Stimulated activated CD4-positive, alpha-beta T cell treated with anti-CD3 and anti-CD28 coated beads, Interleukin-1b, Interleukin-23, amount 100 ng/mL, for 4 hours (primary cell): ENCODE measurements at places on chromosomes 5 and 9.

DNA sequence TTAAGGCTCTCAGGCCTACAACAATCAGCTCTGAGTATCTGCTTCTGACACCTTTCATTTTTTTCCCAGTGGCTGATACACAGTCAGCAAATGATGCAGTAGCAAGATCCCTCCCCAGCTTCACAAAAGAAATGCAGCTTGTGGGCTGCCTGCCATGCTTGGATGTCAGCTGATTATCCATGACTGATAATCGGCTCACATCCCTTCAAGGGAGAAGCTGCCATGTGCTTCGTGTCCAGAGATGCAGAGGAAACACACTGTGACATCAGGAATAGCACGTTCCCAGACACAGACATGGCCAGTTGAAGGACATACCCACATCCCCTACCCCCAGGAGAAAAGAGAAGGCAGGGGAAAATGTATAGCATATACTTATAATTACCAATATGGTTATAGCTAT is 27.9 kb downstream of the TMEM215 start:
- no peak for DNase-seq

GRCh38 chr9:124133727-124134126 is 122.2 kb downstream of the LHX2 start:
- peak; percentile 16 for DNase-seq

DNA sequence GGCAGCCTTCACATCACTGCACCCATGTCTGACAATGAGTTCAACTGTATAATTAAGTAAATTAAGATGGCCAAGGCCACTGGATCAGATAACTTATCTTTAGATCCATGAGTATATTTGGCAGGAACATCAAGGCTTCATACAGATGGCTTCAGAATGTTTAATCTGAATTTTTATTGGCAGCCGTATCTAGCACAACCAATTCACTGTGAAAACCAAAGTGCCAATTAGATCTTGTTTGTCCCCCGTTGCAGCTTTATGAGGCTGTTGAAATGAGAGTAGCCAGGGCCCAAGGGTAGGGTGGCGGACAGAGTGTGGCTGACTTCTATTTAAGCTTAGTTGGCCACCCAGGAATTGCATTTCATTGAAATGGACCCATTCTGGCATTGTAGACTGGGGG is 137.7 kb downstream of the SYK start:
- DNase-seq, result no peak

DNA sequence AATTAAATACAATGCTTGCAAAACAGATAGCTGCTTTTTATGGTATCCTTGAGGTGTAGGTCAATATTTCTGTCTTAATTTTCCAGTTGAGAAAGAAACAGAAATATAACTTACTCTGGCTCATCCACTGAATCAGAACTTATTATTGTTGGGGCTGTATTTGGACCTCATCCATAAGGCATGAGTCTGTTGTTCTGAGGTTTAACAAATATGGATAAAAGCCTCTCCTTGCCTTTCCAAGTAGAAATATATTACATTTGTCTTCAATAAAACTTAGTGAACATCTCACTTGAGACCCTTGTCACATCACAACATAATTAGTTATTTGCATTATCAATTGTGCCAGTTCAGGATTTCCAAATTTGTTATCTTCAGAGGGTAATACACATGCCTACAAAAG is 525.8 kb downstream of the AGTPBP1 start:
- DNase-seq, result no peak

GRCh38 chr9:33187519-33188218 is 20.5 kb upstream of the B4GALT1 start:
- no peak for DNase-seq

DNA sequence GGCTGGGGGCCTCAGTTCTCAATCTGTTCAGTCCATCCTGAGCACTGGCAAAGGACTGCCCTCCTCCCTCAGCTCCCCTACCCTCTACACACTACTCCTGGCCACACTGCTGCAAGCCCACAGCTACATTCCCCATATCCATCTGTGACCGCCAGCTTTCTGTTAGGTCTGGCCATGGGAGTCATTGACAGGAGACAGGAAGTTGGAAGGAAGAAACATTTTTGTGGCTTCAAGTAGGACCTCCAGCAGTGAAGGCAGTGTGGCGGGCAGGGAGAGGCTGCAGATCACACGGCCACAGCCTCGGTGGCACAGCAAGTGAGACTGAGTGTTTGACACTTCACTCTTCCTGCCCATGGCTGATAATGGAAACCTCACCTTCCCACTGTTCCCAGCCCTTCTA is 55.9 kb downstream of the SECISBP2 start:
- no peak for DNase-seq

GRCh38 chr9:113776194-113776593 is 99.9 kb upstream of the ZNF618 start:
- DNase-seq, result no peak

GRCh38 chr5:107867266-107867665 is 196.5 kb upstream of the EFNA5 start:
- DNase-seq, result no peak

- DNase-seq, result no peak
Observed at GRCh38 chr5:126471247-126471646, 48.0 kb downstream of the GRAMD2B start.

GRCh38 chr9:125172031-125172755 is 17.4 kb downstream of the PPP6C start:
- DNase-seq, result no peak

DNA sequence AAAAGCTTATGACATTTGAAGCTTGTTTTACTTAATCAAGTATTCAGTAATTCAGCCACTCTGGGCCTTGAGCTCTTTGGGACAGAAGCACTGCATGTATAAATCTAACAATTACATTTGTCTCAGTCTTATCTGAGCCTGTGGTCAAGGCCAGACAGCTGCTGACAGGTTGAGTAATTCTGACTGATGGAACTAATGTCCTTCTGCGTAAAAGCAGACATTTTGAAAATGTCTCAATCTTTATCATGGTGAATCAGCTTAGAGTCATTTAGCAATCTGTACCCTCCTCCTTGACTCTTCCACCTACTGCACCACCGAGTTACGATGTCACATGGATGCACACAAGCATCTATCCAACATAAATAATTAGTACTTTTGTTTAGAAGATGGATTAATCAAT is 400.0 kb downstream of the ARRDC3 start:
- DNase-seq, result no peak

DNA sequence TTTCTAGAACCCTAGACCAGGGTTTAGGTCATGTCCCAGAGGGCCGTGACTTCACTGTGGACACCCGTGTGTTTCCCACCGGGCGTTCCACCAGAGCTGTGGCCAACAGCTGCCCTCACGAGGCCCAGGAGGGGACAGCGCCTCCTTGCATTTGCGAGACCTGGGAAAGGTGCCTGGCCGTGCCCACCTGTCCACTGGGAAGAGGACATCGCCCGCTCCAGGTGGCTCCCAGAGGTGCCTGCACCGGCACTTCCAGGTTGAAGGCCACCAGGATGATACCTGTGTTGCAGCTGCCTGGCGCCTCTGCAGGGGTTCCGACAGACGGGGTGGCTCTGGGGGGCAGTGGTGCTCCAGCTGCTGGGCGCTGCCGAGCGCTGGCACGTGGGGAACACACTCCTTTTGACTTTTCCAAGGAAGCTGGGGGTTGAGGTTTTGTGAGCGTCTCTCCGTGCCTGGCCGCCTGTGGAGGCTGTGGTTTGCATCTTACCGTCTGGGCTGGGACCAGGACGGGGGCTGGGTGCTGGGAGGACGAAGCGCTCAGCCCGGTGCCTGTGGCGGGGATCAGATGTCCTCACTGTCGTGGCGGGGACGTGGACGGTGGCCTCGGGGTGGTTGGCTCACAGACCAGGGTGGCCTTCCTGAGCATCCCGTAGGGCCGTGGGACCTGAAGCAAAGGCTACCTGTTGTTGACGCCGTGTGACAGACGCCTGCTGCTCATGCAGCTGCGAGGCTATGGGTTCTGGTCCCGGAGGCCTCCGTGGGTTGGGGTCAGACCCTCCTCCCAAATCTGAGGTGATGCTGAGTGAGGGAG is 19.2 kb downstream of the NKD2 start:
- DNase-seq, result no peak

GRCh38 chr9:105373723-105374122 is 74.1 kb upstream of the FSD1L start:
- no peak for DNase-seq

DNA sequence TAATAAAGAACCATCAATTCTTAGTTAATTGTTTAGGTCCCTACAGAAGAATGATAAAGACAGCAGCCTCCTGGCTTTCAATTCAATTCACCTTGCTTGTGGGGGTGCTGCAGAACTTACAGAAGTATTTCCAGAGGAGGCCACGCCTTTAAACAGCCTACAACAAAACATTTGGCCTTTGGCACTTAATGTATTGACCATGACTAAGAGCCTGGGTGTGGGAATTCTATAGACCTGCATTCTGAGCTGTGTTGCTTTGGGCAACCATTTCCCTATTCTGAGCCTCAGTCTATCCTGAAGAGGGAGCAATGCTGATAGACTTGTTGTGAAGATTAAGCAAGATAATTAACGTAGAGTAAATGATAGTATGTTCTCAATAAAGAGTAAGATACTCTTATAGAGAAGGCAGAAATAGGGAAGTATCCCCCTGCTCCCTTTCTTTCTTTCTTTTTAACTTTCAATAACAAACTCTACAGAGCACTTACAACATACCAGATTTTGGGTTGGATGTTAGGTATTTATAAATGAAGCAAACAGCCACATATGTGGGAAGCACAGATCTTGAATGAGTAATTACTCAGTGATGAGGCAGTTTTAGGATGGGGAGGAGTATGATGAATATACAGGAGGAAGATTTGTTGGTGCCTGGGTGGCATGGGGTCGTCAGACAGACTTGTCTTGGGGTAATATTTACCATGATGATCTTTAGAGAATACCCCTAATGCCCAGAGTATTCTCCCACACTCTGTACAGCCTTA is 28.4 kb downstream of the PAPPA start:
- DNase-seq, result no peak

DNA sequence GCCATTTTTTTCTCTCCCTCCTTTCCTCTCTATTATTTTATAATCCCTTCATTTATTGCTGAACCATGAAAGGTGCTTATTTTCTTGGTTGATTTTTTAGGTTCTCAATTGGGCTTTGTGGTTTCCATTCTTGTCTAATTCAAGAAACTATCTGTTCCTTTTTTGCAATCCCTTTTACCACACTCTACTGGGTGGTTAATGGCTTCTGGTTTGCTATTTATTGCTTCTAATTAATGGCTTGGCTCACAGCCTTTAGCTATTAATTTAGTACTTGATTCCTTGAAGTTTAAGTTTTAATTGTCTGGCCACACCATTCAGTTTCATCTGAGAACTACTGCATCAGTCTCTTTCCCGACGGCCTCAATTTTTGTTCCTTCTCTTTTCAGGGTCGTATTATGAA is 5.6 kb downstream of the FRRS1L start:
- no peak for DNase-seq

DNA sequence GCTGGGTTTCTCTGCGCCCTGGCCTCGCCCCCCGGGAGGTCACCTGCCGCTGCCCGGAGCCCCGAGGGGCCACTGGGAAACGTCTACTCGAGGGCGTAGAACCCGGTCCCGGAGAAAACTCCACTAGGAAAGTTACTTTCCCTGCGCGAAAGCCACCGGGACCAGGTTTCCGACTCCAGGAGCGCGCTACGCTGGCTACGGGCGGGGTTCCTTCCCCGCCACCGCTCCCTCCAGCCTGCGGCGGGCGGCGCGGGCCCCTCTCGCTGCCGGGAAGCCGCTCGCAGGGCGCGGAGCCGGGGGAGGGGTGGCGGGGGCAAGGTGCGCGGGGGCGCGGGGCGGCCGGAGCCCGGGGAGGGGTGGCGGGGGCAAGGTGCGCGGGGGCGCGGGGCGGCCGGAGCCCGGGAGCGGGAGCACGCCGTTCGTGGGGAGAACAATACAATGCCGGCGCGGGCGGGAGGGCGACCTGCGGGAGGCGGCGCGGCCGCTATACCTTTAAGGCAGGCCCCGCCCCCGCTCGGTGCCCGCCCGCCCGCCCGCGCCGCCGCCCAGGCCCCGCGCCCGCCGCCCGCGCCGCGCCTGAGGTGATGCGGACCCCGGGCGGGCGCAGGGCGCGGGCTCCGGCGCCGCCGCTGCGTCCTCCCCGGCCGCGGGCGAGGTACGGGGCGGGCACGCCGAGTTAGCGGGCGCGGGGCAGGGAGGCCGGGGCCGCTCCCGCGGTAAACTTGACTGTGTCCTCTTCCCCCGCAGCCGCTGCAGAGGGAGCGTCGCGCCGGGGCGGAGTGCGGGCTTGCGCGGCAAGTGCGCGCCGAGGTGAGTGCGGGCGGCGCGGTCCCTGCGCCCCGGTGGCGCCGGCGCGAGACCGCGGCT is 278.1 kb downstream of the AOPEP start:
- no peak for DNase-seq

- DNase-seq, result no peak
Observed at GRCh38 chr5:175743676-175744210, 85.9 kb downstream of the HRH2 start.

GRCh38 chr5:175535796-175536195 is 57.4 kb downstream of the SFXN1 start:
- DNase-seq, result no peak

DNA sequence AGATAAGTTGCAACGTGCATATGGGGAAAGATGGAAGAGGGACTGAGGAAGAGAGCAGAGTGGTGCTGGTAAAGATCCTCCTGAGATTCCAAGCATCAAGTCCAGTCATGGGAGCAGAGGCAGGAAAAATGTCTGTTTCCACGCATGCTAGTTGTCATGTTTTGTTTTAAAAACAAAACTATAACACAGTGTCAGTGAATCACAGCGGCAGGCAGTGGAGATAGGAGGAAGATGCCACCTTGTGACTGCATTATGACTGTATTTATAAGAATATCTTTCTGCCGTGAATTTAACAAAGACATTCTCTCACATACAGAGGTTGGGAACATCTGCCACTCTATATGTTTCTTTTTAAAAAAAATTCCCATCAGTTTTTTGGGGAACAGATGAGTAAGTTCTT is 3.7 kb upstream of the SVEP1 start:
- DNase-seq, result no peak

- DNase-seq, result no peak
Observed at GRCh38 chr9:115398313-115398650, 280.3 kb upstream of the TNC start.

DNA sequence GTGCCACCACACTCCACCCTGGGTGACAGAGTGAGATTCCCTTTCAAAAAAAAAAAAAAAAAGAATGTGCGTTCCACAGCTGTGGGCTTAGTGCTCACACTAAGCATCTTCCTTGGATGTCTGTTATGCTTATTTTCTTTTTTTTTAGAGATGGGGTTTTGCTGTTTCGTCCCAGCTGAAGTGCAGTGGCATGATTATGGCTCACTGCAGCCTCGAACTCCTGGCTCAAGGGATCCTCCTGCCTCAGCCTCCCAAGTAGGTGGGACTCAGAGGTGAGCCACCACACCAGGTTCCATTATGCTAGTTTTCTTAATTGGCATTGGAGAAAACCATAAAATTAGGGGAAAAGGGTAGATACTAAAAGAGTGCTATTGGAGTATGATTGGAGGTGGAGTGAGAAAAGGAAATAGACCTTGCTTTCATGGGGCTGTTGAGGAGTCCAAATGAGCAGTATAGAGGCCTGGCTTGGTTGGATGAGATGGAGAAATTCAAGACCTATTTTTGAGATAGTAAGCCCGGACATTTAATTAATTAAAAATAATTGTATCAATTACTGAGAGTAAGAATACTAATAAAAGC is 978 bp upstream of the BRD3OS start:
- DNase-seq, result no peak
